ENCODE measurements at places on chromosomes 16 and 17.

- no peak for DNase-seq
These were observed 279.8 kb downstream of the UTP18 start for GRCh38 chr17:51540151-51540550.

DNA sequence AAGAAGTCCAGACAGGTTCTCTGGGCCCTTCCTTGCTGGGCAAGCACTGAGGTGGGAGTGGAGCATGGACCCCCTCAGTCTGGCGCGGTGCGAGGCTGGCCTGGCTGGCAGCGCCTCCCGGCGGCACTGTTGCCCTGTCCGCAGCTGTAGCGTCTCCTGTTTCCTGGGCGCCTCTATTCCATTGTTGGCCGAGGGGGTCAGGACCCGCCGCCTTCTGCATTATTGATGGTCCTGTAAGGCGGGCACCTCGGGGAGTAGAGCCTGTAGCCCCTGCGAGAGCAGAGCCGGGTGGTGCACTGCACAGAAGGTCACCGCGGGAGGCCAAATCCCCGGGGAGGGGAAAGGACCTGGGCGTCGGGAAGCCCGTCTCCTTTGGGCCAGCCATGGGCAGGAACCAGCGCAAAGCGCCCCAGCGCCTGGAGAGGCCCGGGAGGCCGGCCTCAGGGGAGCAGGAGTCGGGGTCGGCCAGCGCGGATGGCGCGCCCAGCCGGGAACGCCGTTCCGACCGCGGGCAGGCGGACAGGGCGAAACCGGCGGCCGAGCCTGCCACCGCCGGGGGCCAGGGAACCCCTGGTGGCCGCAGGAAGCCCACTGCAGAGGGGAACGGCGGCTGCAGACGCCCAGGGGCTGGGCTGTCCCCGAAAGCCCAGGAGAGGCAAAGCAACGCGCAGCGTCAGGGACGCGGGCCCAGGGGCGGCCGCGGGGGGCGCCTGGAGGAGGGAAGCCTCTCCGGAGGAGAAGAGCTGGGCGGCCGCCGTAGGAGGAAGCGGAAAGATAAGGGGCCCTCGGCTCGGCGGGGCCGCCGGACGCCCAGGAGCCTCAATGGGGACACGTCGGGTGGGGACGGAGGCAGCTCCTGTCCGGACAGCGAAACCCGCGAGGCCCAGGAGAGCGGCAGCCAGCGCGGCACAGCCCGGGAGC, at the start of gene MYO15B:
MYO15B (plus strand) TSS at position 126 of the 921 bp plus-strand sequence; CDS start at position 384, 258 bp downstream.
- no peak for DNase-seq

DNA sequence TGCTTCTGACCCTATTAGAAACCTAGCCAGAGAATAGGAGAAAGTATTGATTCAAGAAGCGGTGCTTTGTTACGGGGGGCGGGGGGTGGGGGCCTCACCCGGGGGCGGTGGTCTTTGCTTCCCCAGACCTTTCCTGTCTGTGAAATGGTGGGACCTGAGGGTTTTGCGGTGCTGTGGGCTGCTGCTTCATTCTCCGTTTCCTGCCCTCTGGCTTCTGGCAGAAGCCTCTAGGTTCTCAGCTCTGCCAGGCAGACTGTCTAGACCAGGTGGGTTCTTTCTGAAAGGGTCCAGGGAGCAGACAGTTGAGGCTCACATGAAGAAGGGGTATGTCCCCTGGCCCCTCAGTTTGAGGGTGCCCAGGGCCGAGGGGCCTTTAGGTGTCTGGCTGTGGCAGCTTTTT, 14.0 kb downstream of the GSE1 start:
- DNase-seq: no peak

- no peak for DNase-seq
These were observed 18.4 kb upstream of the GLIS2 start for GRCh38 chr16:4297480-4297879.

DNA sequence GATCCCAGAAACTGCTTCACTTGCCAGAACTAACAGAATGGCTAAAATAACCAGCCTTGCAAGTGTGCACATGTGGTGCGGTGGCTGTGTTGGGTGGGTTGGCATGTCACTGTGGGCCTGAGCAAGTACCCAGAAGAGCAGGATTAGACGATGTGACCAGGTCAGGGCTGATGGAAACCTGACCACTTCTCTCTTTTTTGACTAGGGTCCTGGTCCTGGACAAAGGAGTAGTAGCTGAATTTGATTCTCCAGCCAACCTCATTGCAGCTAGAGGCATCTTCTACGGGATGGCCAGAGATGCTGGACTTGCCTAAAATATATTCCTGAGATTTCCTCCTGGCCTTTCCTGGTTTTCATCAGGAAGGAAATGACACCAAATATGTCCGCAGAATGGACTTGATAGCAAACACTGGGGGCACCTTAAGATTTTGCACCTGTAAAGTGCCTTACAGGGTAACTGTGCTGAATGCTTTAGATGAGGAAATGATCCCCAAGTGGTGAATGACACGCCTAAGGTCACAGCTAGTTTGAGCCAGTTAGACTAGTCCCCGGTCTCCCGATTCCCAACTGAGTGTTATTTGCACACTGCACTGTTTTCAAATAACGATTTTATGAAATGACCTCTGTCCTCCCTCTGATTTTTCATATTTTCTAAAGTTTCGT, 16.7 kb downstream of the ANKRD40 start:
- DNase-seq: no peak

GRCh38 chr17:36742267-36743000, 141.1 kb downstream of the MRM1 start:
- DNase-seq: no peak

DNA sequence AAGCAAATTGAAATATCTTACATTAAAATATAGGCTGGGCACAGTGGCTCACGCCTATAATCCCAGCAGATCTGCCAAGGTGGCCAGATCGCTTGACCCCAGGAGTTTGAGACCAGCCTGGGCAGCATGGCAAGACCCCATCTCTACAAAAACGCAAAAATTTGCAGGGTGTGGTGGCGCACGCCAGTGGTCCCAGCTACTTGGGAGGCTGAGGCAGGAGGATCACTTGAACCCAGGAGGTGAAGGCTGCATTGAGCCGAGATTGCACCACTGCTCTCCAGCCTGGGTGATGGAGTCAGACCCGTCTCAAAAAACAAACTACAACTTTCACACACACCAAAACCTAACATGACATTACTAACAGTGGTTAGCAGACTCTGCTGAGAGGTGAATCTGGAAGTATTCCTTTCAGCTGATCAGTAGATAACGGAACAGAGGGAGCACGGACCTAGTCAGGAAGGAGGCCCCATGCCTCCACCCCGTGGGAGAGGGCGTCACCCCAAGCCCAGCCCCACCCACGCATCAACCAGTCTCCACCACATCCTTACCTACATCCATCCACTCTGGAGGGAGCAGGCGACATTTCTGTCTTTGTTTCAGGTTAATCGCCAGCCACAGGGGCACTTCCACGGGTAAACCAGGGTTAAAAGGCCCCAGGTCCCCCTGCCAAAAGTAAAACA, 1.7 kb downstream of the GINS2 start:
- no peak for DNase-seq

DNA sequence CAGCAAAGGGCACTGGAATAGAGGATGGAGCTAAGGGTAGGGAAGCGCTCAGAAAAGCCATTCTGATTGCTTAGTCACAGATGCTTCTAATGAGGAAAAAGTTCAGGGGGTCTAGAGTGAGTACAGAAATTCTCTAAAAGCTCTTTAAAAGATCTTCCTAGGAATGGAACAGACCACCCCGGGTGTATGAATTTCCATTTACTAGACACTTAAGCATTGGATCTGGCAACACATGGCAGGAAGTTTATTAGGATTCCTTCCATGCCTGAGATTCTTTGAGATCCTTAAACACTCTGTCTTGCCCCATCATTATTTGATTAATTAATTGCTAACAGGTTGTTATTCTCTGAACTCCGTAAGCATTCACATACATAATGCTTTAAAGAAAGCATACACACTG, 8.5 kb downstream of the KRTAP9-7 start:
- peak; percentile 89 for DNase-seq

- no peak for DNase-seq
These were observed 1.7 kb downstream of the SMARCE1 start for GRCh38 chr17:40645943-40646342.

DNA sequence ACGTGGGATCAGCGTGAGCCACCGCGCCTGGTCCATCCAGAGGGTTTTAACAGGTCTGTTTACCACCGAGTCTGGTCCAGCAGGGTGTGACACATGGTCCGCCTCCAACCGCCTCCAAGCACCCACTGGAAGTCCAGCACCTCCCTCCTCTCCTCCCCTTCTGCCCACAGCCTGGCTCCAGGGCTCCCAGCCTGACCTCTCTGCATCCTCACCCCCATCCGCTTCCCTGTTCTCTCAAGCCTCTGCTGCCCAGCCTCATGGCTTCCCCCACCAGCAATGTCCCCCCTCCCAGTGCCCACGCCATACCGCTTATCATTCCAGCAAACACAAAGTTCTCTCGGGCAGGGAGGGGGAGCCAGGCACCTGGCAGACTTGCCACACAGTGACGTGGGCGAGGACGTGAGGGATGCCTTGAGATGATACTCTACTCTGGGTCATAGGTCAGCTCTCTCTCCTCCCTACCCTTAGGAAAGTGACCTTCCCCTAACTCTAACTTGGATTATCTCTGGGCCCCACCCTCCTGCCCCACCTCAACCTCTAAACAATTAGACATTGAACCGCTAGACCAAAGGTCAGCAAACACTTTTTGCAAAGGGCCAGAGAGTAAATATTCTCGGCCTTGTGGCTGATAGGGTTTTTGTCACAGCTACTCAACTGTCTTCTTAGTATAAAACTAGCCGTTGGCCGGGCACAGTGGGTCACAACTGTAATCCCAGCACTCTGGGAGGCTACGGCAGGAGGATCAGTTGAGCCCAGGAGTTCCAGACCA, 23.1 kb downstream of the CDC42EP4 start:
- no peak for DNase-seq

DNA sequence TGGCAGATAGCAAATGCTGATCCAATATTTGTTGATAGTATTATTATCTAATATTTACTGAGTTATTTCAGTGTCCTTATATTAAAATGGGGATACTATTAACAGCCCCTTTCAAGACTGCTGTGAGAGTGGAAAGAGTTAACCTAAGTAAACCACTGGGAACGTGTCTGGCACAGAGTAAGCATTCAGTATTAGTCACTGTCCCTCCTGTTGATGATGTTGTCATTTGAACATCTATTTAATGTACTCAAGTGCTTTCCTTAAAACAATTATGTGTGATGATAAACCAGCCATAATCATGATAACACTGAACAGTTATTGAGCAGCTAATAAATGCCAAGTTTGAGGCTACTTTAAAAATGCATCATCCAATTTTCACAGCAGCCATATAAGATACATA, 135.7 kb upstream of the XYLT1 start:
- no peak for DNase-seq

DNA sequence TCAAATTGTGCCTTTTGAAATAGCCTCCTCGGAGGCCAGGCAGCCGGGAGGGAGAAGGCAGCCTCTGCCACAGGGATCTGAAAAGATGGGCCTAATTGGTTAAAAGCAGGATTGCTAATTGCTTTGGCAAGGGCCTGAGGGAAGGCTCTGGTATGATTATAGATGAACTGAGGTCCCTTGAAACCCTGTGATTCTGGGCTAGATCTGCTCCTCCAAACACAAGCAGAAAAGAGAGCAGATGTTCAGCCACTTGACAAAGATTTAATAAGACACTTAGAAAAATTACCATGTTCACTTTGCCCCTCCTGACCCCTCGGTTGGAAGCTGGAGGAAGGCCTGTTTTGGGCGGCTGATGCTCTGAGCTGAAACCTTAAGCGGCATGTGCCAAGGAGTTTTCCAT, 209.5 kb upstream of the MPHOSPH6 start:
- no peak for DNase-seq

DNA sequence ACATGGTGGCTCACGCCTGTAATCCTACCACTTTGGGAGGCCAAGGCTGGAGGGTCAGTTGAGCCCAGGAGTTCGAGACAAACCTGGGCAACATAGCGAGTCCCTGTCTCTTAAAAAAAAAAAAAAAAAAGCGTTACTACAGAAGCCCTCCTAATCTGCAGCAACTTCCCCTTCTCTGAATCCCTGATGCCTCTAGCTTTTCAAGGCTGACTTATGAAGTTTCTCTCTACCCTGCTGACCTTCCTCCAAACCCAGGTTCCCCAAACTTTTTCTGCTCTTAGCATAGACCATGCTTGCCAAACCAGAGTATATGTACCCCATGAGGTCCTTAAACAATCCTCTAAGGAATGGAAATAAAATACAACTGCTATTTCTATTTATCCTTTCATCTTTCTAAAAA, 16.4 kb downstream of the LYRM1 start:
- no peak for DNase-seq

DNA sequence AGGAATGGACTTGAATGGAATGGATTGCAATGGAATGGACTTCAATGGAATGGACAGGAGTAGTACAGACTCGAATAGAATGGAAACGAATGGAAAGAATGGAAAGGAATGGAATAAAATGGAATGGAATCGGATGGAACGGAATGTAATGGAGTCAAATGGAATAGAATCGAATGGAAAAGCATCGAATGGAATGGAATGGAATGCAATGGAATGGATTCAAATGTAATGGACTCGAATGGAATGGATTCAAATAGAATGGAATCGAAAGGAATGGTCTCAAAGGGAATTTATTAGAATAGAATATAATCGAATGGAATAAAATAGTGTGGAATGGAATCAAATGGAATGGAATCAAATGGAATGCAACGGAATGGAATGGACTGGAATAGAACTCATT, 484.9 kb upstream of the WSB1 start:
- DNase-seq: no peak

GRCh38 chr16:87045466-87046216, 271.6 kb downstream of the C16orf95 start:
- no peak for DNase-seq

GRCh38 chr17:65548269-65548969, 13.0 kb downstream of the AXIN2 start:
- no peak for DNase-seq

- DNase-seq: no peak
These were observed at the start of gene TNFSF13 for GRCh38 chr17:7558544-7559319. TNFSF13 (plus strand) TSS chr17:7558750; CDS start chr17:7559040, 290 bp downstream.

GRCh38 chr16:12971241-12971640, 69.8 kb downstream of the SHISA9 start:
- DNase-seq: peak; percentile 28

- DNase-seq: peak; percentile 47
These were observed 59.8 kb downstream of the NEUROD2 start for GRCh38 chr17:39547713-39548478.

DNA sequence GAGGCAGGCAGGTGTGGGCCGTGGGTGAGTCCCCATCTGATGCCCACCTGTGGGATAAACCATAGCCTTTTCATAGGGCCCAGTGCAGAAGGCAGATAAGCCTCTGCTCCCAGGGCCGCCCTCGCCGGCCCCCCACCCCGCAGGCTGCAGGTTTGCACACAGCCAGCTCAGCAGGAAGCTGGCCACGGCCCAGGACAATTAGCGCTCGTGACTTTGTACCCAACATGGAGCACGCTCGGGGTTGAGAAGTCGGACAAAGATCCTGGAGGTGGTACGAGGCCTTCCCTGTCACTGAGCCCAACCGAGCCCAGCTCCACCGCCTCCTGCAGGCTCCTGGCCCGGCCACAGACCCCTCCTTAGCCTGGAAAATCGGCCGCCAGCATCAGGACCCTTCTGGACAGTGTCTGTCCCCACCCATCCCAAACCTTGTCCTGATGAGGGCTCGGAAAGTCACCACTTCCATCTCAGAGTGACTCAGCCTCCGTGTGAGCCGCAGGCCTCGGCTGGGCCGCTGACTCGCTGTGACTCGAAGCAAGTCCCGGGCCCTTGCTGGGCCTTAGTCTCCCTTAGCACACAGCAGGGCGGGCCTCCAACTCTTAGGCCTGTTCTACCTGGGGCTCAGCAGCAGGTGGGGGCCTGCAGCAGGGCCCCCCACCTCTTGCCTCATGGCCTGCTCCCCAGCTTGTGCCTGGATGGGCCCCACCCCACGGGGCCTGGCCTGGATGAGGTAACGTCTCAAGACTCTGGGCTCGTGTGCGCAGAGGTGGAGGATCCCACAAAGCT, 22.7 kb downstream of the FAM83G start:
- DNase-seq: peak; percentile 69
